Activated gamma-delta T cell (primary cell): ENCODE measurements at places on chromosomes 3 and 15.

DNA sequence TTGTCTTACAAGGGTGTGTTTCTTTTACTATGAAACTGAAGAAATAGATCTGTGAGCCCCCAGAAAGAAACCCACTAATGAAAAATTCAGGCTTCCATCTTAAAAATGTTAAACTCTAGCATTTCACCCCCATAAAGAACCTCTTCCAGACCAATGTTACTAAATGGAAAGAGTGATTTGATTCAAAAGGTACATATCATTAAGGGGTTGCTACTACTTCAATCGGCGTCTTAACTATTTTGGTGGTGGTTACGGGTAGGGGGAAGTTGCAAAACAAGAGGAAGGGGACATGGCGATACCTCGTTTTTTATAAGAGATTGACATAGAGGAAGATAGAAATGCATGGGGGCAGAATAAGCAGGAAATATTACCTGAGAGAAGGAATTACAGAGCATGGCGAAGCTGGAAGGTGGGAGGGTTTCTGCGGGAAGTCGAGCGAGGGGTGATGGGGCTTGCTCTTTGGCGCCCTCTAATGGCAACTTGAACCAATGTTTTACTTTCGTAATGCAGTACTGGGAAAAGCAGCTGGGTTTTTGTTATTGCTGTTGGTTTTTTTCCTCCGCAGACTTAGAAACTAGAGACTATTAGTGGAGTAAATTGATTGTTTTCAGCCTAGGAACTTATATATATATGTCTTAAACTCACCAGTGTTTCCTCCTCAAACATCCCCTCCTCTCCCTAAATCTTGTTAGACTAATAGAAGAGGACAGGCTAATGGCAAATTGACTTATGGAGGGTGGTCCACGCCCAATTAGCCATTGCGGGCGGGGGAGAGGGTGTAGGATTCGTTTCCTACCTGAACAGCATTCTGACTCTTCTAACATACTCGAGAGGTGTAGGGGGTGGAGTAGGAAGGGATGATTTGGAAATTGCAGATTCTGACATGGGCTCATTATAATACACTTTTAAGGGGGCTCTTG lies 11.3 kb upstream of the SOX2 start:
- no peak for DNase-seq

DNA sequence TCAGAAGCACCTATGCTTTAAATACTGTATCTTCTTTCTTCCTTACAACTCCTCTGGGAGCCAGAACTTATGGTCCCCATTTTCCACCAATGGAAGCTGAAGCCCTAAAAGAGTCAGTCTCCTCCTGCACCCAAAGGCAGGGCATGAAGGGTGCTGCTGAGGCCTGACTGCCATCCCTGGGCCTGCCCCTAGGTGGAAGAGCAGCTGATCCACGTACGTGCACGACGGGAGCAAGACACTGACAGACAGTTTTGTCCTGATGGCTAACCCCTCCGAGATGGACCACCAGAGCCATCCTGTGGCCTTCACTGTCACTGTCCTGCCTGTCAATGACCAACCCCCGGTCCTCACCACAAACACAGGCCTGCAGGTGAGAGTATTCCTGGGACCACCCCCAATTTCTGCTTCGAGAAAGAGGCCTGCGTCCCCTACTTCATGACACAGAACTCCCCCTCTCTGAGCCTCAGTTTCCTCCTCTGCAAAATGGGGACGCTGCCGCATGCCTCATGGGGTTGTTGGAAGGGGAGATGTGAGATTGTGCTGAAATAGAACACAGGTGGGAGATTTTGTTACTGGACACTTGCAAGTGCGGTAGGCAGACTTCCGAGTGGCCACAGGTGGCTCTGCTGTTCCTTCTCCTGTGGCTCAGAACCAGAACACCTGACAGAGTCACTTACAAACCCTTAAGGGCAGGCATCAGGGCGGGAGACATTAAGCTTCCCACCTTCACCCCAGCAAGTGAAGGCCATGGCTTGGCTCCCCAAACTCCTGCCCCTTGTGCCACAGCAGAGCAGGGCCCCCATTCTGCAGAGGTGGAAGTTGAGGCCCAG lies 175.4 kb downstream of the TBC1D2B start:
- no peak for DNase-seq

- no peak for DNase-seq
Measured at GRCh38 chr3:188212308-188212969, 58.5 kb downstream of the LPP start.

DNA sequence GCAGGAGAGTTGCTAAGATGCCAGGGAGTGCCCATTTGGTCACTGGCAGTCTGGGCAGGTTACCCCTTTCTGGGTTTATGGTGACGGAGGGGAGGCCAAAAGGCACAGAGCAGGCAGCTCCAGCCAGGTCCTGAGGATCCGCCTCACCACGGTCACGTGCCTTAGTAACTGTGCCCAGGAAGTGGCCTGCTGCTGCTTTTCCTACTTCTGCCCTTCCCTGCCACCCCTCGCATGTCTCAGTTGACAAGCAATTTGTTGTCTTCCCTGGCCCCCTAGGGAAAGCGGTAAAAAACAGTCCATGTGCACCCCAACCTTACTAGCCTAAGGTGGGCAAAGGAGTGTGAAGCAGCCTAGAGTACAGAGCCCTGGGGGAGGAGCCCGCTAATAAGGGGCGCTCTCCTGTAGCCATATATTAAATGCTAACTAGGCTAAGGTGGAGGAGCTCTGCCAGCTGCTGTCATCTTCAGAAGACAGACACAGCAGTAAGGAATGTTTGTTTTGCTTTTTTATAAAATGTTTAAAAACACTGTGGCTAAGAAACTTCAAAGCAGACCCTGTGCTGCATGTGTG lies 9.1 kb upstream of the LIPH start:
- no peak for DNase-seq

DNA sequence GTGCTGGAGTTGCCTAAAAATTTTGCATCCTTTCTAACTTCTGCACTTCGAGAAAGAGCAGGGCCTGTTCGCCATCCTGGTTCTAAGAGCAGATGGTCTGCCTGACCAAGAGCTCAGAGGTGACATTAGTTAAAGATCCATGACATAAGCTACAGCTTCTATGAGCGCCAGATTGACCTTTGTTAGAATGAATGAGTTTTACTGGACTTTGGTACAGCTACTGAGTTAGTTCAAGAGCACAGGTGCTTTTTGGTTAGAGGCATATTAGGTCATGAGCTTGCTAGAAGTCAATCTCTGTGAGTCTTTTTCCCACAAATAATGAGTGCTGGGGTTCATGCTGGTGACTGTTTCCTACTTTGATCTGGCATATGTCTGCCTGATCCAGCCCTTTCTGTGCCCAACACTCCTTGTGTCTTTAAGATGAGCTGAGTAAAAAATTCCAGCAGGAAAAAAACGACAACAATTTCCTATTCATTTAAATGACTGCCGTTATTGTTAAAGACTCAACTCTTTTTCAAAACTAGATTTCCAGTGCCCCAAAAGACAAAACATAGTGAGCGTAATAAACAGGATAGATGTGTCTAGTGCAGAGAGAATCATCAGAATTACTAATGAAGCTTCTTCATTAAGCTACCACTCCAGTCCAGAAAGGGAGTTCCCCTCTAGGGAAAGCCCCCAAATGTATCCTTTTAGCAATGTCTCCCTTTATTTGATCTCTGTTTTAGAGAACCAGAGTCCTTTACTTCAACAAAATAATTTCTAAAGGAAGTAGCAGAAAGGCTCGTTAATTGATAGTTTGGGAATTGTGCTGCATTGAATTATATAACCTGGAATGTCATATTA lies 152.9 kb downstream of the SLCO3A1 start:
- no peak for DNase-seq

DNA sequence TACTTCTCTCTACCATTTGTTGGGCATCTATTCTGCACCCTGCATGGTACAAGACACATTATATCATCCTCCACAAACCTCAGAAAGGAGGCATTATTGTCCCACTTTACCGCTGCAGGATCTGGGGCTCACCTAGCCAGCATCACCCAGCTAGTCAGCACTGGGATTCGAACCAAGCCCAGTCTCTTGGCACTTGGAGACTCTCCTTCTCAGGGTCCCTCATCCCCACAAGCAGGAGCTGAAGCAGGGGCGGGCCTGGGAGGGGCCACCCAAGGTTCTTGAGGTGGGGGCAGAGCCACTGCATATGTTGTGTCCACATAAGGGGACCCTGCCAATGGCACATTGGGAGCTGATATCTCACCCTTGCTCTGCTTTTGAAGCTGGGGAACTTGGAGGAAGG lies 41.3 kb downstream of the SLC6A1 start:
- DNase-seq: no peak

- no peak for DNase-seq
Measured at GRCh38 chr3:197482001-197482400, 73.8 kb downstream of the BDH1 start.

DNA sequence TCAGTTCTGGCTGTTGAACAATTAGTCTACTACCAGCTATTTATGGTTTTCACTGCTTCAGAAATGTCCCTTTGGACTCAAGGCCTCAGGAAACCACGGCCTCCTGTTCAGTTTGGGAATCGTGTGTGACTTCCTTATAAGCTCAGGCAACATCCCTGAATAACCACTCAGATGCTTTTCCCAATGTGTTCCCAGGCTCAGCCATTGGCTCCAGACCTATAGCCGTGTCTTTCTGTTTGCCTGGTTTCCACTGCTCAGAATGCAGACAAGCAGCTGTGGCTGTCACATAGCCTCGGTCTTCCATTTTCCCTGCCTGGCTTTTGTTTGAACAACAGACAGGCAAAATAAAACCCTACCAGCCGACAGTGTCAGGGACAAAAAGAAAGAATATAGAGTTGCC lies 63.2 kb upstream of the ATP2B2 start:
- DNase-seq: no peak

- DNase-seq: no peak
Measured at GRCh38 chr3:146404436-146404835, 64.9 kb downstream of the PLSCR2 start.

GRCh38 chr3:143924522-143925285 lies 46.9 kb upstream of the DIPK2A start:
- no peak for DNase-seq

DNA sequence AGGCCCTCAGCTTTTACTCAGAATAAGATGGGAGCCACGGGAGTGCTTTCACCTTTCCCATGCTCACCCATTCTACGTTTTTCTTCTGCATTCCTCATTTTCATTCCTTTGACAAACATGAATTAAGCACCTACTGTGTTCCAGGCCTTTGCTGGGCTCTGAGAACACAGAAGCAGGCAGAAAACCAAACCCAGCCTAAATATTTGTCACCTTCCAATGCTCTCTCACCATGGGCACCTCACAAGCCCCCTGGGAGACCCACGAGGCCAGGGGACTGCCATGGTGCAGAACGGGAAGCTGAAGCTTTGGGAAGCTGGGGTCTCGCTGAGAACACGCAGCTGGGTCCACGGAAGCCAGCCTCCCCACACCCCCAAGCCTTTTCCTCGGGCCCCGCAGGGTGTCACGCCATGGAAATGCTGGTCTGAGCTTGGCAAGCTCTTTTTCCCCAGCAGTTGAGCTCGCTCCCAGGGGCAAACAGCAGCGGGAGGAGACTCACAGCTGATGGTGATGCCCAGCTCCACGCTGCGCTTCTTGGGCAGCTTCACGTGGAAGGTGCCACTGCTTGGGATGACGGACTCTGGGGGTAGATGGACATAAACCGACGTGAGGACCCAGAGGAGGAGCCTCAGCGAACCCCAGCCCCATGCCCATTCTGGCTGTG lies 27.7 kb downstream of the GRIP2 start:
- no peak for DNase-seq
